ENCODE measurements at places on chromosomes 7 and 10.

DNA sequence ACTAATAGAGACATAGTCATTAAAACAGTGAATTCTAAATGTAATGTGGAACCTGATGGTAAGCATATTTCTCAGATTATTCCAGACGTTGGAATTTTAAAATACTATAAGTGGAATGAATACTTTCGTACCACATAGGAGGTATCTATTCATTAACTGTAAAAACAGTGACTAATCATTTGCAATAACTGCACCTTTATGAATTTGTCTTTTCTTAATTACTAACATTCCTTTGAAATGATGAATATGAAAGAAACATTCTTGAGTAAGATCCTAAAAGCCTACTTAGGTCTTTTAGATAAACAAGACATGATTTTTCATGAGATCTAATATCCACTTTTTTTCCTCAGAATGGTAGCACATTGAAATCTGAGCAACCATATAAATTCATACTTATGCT is 549.0 kb upstream of the LRRN3 start:
- no peak for DNase-seq

- DNase-seq, result no peak
Measured at GRCh38 chr7:124085179-124085578, 52.3 kb upstream of the TMEM229A start.

- no peak for DNase-seq
Measured at GRCh38 chr7:154167051-154167450, 114.9 kb downstream of the DPP6 start.

- DNase-seq, result no peak
Measured at GRCh38 chr7:17743316-17743715, 197.0 kb downstream of the SNX13 start.

- peak; percentile 38 for DNase-seq
Measured at GRCh38 chr10:323651-324293, 188.5 kb downstream of the ZMYND11 start.

GRCh38 chr10:36647540-36647939 is 477.9 kb upstream of the ANKRD30A start:
- DNase-seq, result no peak

DNA sequence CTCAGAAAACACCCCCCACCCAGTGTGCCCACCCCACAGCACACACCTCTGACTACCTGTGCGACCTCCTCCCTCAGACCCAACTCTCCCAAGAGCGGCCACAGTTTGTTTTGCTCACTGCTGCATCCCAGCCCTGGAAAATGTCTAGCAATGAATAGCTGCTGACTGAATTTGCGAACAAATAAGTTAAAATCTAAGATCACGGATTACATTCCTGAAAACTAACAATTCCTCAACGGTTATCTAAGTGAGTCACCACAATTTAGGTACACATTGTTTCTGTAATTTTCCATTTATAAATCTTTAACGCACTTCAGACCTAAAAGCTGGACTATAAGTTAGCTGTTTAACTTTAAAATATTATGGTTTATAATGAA is 235.2 kb downstream of the ZMYND11 start:
- DNase-seq, result no peak

DNA sequence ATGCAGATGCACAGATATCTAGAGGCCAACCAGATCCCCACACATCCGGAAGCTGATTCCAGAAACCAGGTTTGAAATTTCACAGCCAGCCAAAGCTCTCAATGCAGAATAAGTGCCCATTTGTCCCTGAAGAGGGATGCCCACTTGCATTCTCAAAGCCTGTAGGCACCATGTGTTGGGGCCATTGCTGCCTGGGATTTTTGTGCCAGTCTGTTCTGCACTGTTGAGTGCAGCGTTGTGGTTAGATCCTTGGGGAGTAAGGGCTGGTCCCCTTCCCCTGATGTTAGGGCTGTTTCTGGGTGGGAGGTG is 62.4 kb downstream of the EEPD1 start:
- no peak for DNase-seq

GRCh38 chr10:96999987-97000386 is 167.9 kb downstream of the LCOR start:
- DNase-seq, result no peak

DNA sequence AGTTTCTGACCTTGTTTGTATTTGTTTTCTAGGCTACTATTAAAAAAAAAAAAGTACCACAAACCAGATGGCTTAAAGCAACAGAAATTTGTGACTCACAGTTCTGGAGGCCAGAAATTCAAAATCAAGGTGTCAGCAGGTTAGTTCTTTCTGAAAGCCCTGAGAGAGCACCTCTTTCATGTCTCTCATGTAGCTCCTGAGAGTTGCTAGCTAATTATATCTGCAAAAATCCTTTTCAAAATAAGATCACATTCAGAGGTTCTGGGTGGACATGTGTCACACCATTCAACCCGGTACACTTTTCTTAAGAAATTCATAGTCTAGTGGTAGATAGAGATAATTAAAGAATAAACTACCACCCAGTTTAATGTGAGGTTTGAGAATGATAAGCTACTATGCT is 888.6 kb downstream of the GRID1 start:
- no peak for DNase-seq

- DNase-seq, result no peak
Measured at GRCh38 chr7:156667110-156667426, 26.5 kb downstream of the RNF32 start.

DNA sequence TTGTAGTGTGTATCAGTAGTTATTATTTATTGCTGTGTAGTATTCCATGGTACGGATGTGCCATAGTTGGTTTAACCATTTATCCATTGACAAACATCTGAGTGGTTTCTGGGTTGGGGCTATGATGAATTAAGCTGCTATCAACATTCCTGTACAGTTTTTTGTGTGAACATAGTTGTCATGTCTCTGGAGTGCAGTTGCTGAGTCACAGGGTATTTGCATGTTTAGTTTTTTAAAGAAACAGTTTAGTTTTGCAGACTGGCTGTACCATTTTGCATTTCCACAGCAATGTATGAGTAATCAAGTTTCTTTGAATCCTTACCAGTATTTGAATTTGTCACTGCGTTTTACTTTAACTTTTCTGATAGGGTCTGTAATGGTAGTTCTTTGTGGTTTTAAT is 516.7 kb upstream of the CELF2 start:
- DNase-seq, result no peak

Measured in CD4-positive, alpha-beta memory T cell (primary cell).